ENCODE measurements at places on chromosomes 5 and 9. TPM values are rescaled to one million over a fixed set of nuclear protein-coding genes. Genes with fewer than 3 reads are reported as not detected.

Gene STPG3
- total RNA-seq: not detected

Gene IL17B
- total RNA-seq: not detected

Gene TTF1
- 29.7 TPM for total RNA-seq

- H3K4me3 ChIP-seq: no peak overlapping the region
- H3K36me3 ChIP-seq: no peaks in the 10 kb centered on the region
- no peak overlapping the region for H3K27ac ChIP-seq
- no peak for DNase-seq
- H3K4me1 ChIP-seq: peaks cover 4% of the 10 kb centered on the region
Observed at GRCh38 chr9:98312365-98312764, 56.9 kb upstream of the TBC1D2 start.

- peaks cover 30% of the 10 kb centered on the region for H3K27me3 ChIP-seq
- H3K4me1 ChIP-seq: peaks cover 19% of the 10 kb centered on the region
- H3K4me3 ChIP-seq: no peak overlapping the region
- H3K27ac ChIP-seq: no peak overlapping the region
Observed at GRCh38 chr5:159765760-159766517, 150.3 kb upstream of the ADRA1B start.

GRCh38 chr5:14184725-14185124, 41.6 kb downstream of the TRIO start:
- no peaks in the 10 kb centered on the region for H3K36me3 ChIP-seq
- no peaks in the 10 kb centered on the region for H3K4me1 ChIP-seq
- no peak overlapping the region for H3K27ac ChIP-seq
- peaks cover 7% of the 10 kb centered on the region for H3K27me3 ChIP-seq
- no peak for DNase-seq
- H3K4me3 ChIP-seq: no peak overlapping the region

- H3K27me3 ChIP-seq: no peaks in the 10 kb centered on the region
- no peaks in the 10 kb centered on the region for H3K36me3 ChIP-seq
- H3K4me3 ChIP-seq: no peak overlapping the region
- H3K4me1 ChIP-seq: no peaks in the 10 kb centered on the region
- H3K27ac ChIP-seq: no peak overlapping the region
Observed at GRCh38 chr5:171646102-171647042, 139.2 kb upstream of the SMIM23 start.

DNA sequence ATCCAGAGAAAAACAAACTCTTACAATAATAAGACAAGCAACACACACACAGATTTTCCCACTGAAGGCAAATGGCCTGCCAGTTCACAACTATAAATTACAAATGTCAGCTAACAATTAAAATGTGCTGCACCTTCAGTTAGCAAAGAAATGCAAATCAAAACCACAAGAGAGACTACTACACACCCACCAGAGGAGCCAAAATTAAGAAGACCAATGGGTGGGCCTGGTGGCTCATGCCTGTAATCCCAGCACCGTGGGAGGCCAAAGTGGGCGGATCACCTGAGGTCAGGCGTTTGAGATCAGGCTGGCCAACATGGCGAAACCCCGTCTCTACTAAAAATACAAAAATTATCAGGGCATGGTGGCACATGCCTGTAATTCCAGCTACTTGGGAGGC, 15.1 kb upstream of the IPPK start:
- no peaks in the 10 kb centered on the region for H3K4me1 ChIP-seq
- H3K27me3 ChIP-seq: peaks cover 3% of the 10 kb centered on the region
- no peaks in the 10 kb centered on the region for H3K36me3 ChIP-seq
- no peak overlapping the region for H3K27ac ChIP-seq
- no peak overlapping the region for H3K4me3 ChIP-seq
- no peak for DNase-seq

DNA sequence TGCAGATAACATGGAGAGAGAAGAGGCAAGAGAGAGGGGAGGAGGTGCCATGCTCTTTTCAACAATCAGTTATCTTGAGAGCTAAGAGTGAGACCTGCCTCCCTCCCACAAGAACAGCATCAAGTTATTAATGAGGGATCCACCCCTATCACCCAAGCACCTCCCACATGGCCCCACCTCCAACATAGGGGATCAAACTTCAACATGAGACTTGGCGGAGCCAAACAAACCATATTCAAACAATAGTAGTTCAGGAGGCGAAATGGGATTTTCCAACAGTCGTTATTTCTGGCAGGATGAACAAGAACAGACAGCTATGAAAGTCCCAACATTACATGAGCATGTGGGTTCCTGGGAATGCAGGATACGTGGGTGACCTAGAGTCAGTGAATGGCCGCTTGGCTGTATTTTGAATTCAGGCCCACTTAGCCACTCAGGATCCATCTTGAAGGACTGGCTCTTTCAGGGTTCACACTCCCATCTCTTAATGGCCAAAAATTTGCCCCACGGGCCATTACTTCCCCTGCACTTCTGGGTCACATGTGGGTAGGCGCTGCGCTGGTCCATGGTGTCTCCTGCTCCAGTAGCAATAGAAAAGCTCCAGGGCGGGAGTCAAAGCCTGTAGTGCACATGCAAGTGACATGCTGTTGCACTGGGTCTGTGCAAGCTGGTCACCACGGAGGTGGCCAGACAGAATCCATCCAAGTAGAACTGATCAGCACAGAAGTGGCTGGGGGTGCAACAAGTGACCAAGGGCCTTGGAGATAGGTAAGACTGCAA, 7.1 kb upstream of the FAF2 start:
- H3K4me3 ChIP-seq: no peak overlapping the region
- H3K36me3 ChIP-seq: no peaks in the 10 kb centered on the region
- no peak overlapping the region for H3K27ac ChIP-seq
- peaks cover 12% of the 10 kb centered on the region for H3K4me1 ChIP-seq
- DNase-seq: no peak

GRCh38 chr9:130383979-130384676, 60.6 kb upstream of the ASS1 start:
- H3K36me3 ChIP-seq: no peaks in the 10 kb centered on the region
- no peak overlapping the region for H3K4me3 ChIP-seq
- no peak for DNase-seq
- no peaks in the 10 kb centered on the region for H3K4me1 ChIP-seq

DNA sequence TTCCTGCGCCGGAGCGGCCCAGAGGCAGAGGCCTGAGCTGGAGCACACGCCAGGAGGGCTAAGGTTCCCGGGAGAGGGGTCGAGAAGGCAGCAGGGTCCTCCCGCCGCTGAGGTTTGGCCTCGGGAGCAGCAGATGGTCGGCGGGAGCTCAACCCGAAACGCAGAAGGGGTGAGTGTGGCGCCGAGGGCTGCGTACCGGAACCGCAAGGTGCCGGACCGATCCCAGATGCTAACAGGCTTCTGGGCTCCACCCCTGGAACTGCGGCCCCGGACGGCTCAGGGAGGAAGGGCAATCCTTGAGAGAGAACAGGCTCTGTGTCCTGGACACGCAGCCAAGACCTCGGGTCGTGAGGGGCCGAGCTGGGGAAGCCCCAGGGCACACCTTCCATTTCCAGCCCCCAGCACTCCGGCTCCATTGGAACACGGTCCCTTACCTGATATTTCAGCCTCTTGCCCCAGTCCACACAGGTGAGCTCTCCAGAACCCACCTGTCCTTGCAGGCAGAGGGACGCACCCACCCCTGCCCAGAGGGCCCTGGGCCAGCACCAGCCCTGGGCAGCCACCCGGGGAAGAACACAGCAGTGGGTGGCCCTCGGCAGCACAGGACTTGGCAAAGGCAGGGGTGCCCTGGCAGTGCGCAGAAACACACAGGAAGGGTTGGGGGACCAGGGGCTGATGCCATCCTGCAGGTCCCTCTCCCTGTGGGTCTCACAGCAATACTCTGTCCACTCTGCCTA, 1.4 kb downstream of the LHX3 start:
- no peak overlapping the region for H3K4me3 ChIP-seq
- H3K36me3 ChIP-seq: peaks cover 2% of the 10 kb centered on the region
- no peak for DNase-seq
- H3K27ac ChIP-seq: no peak overlapping the region
